Daoy (cell line): ENCODE measurements at places on chromosomes 6 and 20.
A peak's percentile ranks its signal among the peaks of the same experiment; 100 is the strongest.

DNA sequence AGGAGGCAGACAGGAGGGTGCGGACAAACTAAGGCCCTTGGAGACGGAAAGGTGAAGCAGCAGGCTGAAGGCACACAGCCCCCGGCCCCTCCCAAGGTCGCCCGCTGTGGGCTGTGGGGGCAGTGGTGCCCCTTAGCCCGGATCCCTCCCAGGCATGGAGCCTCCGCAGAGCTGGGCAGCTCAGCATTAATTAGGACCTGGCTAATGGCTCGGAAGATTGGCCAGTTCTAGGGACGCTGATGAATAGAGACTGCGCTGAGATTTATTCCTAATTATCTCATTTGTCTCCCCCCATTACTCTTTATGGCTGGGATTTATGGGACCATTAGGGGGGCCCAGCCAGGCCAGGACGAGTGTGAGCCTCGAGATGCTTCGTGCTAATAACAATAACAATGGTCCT is 20.4 kb downstream of the MDFI start:
- no peak for DNase-seq

- peak; percentile 19 for DNase-seq
Measured at GRCh38 chr6:132598473-132598872, 8.9 kb upstream of the TAAR5 start.

DNA sequence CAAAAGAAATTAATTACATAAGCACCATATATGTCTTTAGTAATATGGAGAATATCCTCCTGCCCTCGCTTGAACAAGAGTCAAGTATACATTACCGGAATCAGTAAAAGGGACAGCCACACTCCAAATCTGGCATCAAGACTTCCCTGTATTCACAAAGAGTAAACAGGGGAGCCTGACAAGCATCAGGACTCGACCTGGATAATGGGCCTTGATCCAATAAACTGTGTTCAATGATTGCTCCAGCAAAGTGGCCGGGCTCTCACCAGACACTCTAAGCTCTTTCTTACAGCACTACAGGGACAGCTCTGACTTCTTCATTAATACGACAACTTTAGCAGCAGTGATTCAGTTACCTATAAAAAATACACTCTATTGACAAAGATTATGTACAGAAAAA is 307.9 kb upstream of the POU3F2 start:
- no peak for DNase-seq

DNA sequence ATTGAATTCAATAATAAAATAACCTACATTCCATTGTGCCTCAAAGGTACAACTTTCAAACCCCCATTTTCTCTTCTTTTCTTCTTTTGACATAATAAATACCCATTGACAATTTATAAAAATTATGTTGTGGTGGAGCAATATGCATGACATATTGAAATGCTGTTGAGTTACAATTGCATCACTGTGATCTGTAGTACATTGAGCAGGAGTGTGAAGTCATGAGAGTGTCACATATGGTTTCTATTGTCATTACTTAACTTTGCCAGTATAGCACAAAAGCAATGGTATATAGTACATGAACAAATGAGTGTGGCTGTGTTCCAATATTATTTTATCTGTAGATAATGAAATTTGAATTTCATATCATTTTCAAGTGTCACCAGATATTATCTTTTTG is 441.3 kb downstream of the GJA1 start:
- no peak for DNase-seq

DNA sequence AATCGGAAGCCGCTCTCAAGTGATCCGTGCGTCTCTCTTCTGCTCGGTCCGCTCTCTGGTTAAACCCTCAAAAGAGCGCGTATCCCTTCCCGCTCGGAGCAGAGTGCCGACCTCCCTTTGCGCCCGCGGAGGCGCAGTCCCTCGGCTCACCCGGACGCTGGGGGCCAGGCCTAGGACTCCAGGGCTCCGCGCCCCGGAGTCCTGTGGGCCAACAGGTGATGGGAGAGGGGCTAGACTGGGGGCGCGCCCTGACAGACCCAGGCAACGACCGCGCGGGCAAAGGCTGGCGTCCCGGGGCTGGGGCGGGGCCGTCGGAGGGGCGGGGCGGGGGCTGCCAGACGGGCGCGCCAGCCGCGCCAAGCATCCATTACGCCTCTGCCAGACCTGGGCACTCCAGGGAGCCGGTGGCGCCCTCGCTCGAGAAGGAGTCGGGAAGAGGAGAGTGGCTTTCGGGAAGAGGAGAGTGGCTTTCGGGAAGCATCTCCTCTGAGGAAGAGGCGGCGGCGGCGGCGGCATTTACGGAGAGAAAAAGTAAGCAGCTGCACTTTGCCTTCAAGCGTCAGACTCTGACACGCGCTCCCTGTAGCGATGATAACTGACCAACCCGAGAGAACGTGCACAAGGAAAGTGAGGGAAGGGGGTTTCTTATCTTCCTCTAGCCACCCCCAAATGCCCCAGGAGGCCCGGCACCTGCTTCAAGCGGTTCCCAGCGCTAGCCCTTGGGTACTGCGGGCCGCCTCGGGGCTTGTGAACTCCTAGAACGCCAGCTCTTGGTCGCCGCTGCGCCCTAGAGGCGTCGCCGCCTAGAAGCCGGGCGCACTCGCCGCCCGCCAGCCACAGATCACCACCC is 2.6 kb downstream of the EPHA7 start:
- DNase-seq = peak; percentile 19

- DNase-seq = peak; percentile 12
Measured at GRCh38 chr20:62360854-62361798, 6.0 kb downstream of the LAMA5 start.

- no peak for DNase-seq
Measured at GRCh38 chr6:51322505-51322904, 503.8 kb downstream of the TFAP2B start.
